ENCODE measurements at places on chromosomes 5 and 9.
A peak's percentile ranks its signal among the peaks of the same experiment; 100 is the strongest.

DNA sequence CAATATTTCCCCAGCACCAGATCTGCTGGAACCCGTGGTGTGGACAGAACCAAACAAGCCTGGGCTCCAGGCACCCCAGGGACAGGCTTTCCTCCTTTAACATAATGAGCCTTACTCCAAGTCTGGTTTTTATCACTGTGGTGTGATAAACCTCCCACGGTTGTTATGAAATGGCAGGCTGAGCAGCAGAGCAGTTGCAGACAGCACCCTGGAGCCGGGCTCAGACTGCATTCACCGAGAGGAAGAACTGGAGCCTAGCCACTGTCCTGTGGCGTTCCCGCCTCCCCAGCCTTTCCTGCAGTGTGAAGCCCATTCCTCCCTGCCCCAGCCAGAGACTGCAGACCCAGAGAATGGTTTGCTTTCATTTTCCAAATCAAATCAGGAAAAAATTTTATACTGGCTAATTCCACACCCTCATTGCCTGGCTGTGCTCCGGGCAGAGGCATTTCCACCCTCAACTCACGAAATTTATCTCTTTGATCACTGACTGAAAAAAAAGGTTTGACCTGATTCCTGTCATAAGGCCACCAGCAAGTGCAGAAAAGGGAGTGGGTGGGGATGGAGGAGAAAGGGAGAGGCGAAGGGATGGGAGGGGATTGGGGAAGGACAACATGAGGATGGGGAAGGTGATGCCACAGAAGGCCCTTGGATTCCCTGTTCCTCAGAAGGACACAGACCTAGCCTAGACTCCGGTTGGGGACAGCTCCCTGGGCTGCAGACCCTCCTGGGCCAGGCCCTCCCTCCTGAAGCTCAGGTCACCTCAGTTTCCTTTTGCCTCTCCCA lies 18.9 kb downstream of the IPPK start:
- DNase-seq: no peak

- no peak for DNase-seq
These were observed 147.8 kb downstream of the TTLL11 start for GRCh38 chr9:121945281-121945680.

DNA sequence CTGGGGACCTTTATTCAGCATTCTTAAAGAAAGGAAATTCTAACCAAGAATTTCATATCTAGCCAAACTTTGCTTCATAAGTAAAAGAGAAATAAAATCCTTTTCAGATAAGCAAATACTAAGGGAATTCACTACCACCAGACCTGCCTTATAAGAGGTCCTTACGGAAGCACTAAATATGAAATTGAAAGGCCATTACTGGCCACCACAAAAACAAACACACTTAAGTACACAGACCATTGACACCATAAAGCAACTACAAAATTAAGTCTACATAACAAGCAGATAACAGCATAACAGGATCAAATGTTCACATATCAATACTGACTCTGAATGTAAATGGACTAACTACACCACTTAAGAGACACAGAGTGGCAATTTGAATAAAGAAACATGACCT lies 361.4 kb upstream of the POU5F2 start:
- DNase-seq: peak; percentile 51

GRCh38 chr5:92560698-92561401 lies 1020.2 kb downstream of the NR2F1-AS1 start:
- peak; percentile 62 for DNase-seq

DNA sequence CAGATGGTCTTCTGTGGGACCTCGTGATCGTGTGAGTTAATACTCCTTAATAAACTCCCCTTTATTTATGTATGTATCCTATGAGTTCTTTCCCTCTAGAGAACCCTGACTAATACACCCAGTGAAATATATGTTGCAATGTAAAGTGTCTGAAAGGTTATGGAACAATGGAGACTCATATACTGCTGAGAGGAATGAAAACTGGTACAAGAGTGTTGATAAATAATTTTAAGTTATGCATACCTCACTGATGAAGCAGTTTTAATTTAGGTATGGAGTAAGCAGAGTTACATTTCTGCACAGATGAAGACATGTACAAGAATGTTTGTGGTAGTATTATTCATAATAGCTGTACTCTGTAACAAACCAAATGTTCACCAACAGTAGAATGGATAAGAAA lies 438.3 kb downstream of the TAF11L14 start:
- no peak for DNase-seq

DNA sequence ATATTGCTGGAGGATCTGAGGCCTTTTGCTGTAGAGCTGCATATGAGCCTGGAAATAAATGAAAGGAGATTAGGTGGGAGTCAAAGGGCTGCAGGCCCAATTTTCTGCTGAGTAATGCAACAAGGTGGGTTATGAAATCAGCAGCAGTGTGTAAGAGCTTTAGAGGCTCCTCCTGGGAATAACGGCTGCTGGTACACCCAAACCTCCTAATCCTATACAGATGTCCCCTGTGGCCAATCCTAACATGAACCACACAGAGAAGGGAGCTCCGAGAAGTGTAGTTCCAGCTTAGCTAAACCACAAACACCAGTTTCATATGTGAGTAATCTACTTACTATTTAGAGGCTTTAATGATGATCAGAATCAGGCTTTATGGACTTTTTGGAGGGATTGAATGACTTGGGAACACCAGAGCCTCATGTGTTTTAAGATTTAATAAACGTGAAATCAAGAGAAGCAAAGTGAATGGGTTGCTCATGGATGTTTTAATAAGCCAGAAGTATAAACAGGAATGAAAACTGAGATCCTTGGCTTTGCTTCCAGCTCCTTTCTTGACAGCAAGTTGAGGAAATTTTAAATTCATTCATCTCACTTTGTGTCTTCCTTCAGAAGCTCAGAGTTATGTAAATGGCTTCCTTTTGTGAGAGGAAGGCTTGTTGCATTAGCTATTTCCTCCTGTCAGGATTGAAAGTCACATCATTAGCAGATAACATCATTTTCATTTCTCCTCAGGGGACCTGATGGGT lies 437.5 kb downstream of the TMEM232 start:
- DNase-seq: no peak

GRCh38 chr5:11611011-11611410 lies 293.2 kb downstream of the CTNND2 start:
- no peak for DNase-seq

- DNase-seq: no peak
These were observed 31.3 kb downstream of the FGF1 start for GRCh38 chr5:142654578-142655058.

GRCh38 chr5:43874772-43875171 lies 271.8 kb downstream of the NNT start:
- DNase-seq: no peak

DNA sequence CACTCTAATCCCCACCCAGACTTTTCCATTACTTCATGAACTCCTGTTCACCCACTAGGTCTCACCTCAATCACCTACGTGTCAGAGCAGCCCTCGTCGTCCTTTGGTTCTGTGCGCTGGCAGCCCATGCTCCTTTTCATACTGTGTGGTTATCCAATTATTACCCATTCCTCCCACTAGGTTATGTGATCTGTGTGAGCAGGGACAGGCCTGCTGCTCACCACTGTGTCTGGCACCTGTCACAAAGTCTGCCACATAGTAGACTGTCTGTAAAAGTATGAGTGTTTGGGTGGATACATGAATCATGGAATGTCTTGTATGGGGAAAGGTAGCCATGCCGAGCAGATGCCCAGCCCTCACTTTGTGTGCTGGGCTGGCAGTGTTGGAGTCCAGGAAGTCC lies 12.1 kb upstream of the SMAD5 start:
- no peak for DNase-seq

DNA sequence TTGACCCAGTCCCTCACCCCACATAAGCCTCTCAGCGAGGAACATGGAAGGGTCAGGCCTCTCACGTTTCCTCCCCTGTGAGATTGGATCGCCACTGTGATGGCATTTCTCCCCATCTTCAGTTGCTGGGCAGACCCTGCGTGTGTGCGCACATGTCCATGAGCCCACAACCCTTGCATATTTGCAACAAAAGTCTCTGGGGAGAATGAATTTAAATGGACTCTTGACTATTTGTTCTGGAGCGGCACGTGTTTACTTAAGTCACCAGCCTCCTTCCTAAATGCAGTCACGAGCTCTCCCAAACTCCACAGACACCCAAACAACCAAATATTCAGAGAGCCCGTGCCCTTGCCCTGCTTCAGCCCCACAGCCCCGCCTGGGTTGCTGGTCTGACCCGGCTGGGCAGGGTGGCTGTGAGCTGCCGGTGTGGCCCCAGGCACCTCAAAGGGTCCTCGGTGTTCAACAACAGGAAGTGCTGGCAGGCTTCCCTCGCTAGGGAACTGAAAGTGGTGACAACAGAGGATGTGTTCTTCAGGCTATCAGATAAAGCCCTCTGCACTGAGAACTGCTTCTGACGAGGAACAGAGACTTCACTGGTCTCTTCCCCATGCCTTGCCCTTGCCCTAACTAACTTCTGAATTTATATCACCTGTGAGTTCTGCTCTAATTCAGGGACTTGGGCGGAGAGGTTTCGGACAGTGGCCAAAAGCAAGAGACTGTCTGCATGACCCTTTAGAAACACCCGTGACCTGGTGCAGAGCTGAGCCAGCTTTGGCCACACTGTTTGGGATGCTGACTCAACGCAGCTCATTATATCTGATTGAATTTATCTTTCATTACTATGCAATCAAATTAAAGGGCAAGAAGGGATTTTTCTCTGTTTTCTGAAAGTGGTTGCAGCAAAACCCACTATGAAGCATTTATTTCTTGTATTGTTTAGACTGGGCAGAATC lies 19.2 kb upstream of the CD180 start:
- peak; percentile 51 for DNase-seq

DNA sequence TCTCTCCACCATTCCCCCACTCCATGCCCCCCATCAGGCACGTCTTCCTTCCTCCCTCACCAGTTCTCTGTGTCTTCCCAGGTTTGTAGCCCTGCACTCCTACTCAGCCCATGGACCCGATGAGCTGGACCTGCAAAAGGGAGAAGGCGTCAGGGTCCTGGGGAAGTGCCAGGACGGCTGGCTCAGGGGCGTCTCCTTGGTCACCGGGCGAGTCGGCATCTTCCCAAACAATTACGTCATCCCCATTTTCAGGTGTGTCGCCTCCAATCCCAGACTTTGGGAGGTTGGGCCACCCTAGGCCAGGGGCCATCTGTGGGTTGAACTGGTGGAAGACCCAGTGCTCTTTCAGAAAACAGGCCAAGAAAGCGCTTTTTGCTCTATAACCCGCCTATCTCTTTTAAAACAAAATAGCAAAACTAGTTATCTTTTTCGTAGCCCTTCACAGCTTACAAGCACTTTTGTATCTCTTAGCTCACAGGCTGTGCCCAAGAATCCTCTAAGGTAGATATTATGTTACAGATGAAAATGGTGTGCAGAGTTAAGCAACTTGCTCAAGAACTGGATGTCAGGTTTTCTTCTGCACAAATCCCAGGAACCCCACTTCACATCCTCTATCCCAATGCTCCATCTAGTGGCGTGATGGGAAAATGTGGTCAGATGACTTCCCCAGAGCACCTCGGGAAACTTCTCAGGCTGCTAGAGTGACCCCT lies 56.2 kb downstream of the PLAC8L1 start:
- peak; percentile 15 for DNase-seq

GRCh38 chr5:9233712-9234111 lies 312.2 kb downstream of the SEMA5A start:
- no peak for DNase-seq

GRCh38 chr5:59423021-59423420 lies 470.5 kb downstream of the PDE4D start:
- DNase-seq: no peak

DNA sequence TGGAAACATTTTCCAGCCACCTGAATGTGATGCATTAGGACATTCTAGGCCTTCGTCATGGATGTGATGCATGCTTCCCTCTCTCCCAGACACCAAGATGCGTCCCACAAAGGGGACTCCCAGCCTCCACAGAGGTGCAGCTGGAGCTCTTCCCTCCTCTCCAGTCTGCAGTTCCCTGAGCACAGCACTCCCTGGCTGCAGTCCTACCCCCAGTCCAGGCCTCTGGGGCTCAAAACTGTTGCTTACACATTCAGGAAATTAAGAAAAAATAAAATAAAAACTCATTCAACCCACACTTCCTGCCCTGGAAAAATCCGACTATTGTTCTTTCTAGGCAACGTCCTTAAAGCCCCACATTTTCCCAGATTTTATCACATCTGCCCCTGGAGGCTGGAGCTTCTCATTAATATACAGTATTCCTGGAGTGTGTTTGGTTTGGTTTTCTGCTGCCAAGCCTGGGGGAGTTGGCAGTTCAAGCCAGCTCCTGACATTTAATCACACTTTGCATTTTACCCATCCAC lies 78.4 kb upstream of the ICE1 start:
- DNase-seq: no peak

- DNase-seq: no peak
These were observed 13.8 kb upstream of the ZDHHC11 start for GRCh38 chr5:864492-865167.

- DNase-seq: no peak
These were observed 404.8 kb downstream of the TLR4 start for GRCh38 chr9:118108971-118109370.

DNA sequence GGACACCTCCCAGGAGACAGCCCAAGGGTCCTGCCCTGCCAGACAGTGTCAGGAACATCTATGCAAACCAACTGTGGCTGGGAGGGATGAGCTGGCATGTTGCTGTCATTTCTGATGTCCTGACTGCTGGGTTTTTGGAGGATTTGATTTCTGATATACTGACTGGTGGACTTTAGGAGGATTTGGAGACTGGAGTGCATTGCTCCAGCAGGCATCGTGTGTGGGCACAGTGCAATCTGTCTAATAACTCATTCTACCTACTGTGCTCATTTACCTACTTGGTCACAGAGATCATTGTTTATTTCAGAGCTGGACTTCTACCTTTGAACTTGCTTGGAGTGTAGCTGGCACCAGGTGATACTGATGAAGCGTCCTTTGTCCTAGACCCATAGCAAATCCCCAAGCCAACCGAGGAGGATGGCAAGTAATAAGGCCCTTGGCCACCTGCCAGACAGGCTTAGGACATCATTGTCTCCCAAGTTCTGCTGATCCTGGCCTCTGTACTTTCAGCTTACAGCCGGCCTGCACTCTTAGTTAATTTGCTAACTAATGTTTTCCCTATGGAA lies 124.3 kb upstream of the ICE1 start:
- DNase-seq: no peak

DNA sequence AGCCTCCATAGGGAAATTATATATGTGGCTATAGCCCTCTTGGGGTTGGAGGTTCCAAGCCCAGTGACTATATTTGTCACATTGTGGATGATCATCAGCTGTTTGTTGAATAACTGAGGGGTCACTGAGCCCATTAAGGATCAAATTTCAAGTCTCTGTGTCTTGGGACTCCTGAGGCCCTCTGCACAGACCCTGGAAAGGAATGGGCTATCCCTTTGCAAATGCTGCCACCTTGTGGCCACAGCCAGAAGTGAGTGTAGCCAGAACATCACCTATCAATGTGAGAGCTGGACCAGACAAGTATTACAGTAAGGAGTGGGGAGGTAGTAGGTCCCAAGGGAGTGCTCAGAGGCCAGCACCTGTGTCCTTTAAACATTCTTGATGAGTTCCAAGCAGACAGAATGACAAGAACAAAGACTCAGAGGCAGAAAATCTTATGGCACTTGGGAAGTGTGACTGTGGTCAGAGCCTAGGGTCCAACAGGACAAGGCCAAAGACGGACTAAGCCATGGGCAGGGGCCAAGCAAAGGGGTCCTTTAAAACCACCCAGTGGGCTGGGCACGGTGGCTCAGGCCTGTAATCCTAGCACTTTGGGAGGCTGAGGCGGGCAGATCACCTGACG lies 8.2 kb downstream of the RPP25L start:
- DNase-seq: peak; percentile 74

All from NCI-H146 (cell line).